ENCODE measurements at places on chromosomes 12 and 14.

- no peak for DNase-seq
These were observed 34.5 kb downstream of the SSPN start for GRCh38 chr12:26229910-26230309.

- DNase-seq, result no peak
These were observed 121.2 kb downstream of the CACNA1C start for GRCh38 chr12:2173971-2174370.

GRCh38 chr12:104748790-104749189 lies 209.3 kb downstream of the SLC41A2 start:
- DNase-seq, result no peak

- DNase-seq, result peak; percentile 73
These were observed 55.6 kb upstream of the PPP2R5C start for GRCh38 chr14:101705733-101706508.

DNA sequence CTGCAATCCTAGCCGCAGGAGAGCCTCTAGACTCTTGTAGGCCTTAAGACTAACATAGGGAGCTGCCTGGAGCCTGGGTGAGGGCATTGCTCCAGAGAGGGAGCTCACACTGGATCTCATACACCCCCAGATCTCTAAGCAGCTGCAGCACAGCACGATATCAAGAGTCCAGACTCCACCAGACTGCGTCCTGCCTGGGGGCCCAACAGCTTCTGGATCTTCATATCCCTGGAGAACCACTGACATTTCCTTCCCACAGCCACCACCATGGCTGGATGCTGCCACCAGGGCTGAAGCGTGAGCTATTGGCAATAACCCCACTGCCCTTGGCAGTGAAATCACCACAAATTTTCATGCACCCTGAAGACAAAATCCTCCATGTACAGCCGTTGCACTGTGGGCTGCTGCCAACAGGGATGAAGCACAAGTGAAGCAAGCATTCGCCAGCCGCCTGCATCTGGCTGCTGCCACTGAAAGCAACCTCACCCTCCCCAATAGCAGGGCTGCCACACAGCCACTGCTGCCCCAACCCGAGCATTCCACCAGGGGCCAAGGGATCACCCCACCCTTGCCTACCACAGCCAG lies 28.2 kb downstream of the CACNA2D4 start:
- DNase-seq, result no peak

GRCh38 chr12:1919284-1919683 lies 832 bp upstream of the CACNA2D4 start:
- no peak for DNase-seq

DNA sequence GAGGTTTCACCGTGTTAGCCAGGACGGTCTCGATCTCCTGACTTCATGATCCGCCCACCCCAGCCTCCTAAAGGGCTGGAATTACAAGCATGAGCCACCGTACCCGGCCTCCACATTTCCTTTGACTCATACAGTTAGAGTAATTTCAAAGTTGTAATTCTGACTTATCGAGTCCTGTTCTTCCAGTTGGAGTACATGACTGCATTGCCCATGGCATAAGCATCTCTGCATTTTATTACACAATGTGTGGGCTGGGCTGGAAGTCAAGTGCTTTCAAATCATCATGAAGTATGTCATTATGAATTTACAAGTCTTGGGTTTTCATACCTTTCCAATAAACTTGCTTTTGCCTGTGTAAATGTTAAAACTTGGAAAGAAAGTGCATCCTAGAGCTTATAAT lies 1295.7 kb upstream of the FLRT2 start:
- no peak for DNase-seq

DNA sequence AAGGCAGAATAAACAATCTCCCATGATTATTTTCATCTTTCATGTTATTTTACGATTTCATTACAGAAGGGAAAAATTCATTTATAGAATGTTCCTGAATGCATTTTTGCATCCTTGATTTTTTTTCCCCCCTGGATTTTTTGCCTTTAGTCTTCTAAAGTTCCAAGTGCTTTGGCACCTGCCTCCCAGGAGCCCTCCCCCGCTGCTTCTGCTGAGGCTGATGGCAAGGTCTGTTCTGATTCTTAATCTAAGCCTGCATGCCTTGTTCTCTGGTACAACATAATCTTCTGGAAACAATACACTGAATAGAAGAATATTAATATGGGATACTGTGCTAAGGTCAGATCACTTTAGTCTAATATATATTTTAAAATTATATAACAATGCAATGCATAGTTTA lies 18.0 kb downstream of the YARS2 start:
- DNase-seq, result no peak

DNA sequence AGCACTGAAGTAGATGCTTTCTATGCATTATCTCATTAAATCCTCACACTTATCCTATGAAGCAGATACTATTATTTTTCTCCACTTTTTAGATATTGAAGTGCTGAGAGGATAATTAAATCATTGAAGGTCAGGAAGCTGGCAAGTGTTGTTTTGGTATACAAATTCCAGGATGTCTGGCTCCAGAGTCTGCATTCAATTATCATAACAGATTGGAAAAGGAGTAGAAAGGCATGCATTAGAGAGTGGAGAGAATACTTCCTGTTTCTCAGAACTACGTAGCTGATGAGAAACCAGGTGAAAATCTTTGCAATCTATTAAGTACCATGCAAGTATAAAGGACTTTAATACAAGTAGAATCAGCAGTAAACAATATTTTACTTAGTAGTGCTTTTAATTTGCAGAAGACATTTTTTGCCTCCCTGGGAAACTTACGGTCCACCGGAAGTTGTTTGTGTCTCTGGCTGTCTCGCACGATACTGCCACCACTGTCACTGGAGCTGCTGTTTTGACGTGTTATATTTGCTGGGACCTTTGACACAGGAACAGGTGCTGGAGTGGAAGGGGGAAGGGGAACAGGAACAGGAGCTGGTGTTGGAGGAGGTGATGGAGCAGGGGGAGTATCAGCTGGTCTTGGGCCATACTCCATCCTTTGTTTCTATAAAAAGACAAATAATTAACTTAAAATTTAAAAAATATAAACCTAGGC lies 158.0 kb downstream of the EPS8 start:
- DNase-seq, result no peak

DNA sequence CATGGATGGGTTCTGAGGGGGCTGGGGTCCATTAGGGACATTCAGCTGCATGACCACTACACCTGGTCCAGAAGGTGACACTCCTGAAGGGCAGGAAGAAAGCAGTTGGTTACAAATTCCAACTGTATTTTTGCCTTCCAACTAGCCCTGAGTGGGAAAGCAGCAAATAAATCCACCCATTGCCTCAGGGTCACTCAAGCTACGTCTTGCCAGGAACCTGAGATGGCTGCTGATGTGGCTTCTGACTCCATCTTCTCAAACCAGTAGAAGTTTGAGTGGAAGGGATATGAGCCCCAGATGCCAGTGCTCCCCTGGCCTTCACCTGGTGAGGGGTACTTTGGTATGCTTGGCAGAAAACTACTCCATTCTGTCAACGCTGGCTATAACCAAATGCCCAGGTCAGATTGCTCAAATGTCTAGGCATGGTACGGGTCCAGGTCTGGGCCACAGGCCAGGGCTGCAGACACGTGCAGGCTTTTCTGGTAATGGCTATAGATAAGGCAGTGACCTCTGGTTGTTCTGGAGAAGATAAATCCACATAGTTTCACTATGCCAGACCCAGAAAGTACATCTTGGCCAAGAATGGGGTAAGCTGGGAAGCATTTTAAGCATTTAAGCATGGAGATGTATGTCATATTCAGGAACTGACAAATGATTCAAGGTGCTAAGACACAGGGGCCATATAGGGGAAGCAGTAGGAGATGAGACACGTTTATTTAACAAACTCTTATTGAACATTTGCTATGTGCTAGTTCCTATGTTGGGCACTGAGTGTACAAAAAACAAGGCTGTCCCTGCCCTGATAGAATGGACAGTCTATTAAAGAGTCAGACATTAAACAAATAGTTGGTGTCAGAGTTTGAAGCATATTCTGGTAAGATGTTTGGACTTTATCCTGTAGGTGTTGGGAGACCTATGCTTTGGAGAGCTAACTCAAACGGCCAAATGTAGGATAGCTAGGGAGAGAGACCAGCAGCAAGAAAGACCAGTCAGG lies 8.3 kb upstream of the STAC3 start:
- DNase-seq, result no peak

DNA sequence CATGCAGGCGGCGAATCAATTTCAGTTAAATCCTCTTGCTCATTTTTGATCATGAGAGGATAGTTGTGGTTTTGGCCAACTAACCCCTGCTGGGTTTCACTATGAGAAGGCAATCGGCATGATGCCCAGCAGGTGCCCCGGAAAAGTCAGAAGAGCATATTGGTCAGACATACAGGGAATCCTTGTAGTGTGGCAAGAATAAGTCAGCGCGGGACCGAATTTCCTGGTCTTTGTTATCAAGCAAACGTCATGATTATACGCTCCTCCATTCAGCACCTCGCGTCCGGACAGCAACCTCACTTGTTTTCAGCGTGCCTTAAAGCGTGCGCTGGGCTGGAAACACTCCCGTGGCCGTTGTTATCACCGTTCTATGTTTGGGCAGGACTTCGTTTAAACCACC lies 1.8 kb downstream of the TBC1D30 start:
- peak; percentile 37 for DNase-seq

All from Kasumi-1 (cell line).